Hepatocyte (in vitro differentiated cells): ENCODE measurements at places on chromosomes 7 and 10. TPM values are rescaled to one million over a fixed set of nuclear protein-coding genes. Genes with fewer than 3 reads are reported as not detected.

DNA sequence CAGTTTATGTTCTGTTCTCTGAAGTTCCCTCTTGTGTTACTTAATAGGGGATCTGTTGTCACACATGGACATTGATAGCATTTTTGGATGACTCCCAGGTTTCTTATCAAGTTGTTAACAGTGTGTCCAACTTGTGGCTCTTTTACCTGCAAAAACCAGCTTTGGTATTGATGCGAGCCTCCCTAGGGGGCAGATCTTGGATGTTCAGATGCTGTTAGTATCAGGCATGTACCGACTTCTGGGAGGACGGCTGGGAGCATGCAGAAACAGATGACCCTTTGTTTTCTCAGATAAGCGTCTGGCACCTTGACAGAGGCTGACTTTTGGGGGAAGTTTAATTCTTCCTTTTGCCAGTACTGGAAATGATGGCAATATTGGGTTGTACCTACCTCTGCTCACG lies 2.2 kb downstream of the PLPP4 start:
- no peak for DNase-seq

GRCh38 chr10:104445359-104445758 lies 91.7 kb downstream of the CFAP58 start:
- DNase-seq = no peak

- DNase-seq = no peak
Observed at GRCh38 chr10:122675278-122675677, 24.4 kb downstream of the C10orf120 start.

- DNase-seq = no peak
Observed at GRCh38 chr10:73469579-73469978, 26.2 kb downstream of the PPP3CB start.

DNA sequence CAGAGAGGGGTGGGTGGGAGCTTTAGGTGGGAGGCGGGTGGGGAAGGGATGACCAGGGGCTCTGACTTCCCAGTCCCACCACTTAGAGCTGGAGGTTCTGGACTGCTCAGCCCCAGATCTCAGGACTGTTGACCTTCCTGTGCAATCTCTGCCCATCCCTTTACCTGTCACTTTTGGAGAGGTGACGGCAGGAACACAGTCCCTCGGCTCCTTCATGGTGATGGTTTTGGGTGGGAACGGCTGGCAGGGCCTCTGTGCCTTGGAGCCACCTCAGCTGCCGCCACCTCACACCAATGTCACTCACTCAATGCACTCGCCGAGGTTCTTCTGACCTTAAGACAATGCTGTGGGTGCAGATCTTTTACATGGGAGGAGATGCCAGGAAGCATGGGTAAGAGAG lies 49.0 kb downstream of the TMEM270 start:
- DNase-seq = no peak

- no peak for DNase-seq
Observed at GRCh38 chr10:132723330-132723970, 62.5 kb downstream of the NKX6-2 start.

GRCh38 chr7:133582766-133583523 lies 330.1 kb downstream of the EXOC4 start:
- no peak for DNase-seq

GRCh38 chr7:104254696-104255095 lies 46.9 kb upstream of the ORC5 start:
- DNase-seq = no peak

- DNase-seq = no peak
Observed at GRCh38 chr10:7915923-7916536, 97.7 kb downstream of the TAF3 start.

DNA sequence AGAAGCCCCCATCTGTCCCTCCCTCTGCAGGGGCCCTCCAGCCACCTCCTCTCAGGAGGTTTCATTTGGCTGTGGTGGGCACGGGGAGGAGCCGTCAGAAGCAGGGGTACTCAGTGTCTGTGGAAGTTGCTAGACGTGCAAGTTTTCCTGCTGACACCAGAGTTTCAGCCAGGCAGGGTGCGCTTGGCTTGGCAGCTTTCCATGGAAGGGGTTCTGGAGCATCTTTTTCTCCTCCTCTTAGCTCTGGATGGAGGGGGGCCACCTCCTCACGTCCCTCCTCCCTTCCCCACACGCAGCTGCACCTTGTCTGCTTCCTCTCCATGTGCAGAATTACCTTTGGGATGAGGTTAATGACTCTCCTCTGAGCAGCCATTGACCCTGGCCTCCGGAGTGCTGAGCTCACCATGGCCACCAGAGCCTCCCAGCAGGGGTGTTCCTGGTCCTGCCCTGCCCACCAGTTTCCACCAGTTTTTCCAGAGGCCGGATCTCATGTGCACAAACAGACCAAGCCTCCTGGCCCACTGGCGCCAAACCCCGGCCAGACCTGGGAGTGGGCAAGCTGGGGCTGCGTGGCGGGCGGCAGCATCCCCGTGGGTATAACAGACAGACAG lies 579.8 kb upstream of the FOXK1 start:
- no peak for DNase-seq

GRCh38 chr10:3825862-3826351 lies 40.9 kb upstream of the KLF6 start:
- no peak for DNase-seq

GRCh38 chr10:89019569-89020327 lies 29.1 kb downstream of the FAS start:
- DNase-seq = peak; percentile 11

GRCh38 chr7:90675982-90676381 lies 79.9 kb downstream of the CDK14 start:
- no peak for DNase-seq

Gene DEPP1
- polyA plus RNA-seq = 45.6 and 54.7 TPM in 2 replicates

Gene OR13A1
- not detected in 2 replicates for polyA plus RNA-seq

Gene CUZD1
- polyA plus RNA-seq = 0.52 TPM in 1 of 2 replicates, not detected in the other

Gene PRPS1L1
- not detected in 2 replicates for polyA plus RNA-seq
